ENCODE measurements at places on chromosomes 2 and 18.

DNA sequence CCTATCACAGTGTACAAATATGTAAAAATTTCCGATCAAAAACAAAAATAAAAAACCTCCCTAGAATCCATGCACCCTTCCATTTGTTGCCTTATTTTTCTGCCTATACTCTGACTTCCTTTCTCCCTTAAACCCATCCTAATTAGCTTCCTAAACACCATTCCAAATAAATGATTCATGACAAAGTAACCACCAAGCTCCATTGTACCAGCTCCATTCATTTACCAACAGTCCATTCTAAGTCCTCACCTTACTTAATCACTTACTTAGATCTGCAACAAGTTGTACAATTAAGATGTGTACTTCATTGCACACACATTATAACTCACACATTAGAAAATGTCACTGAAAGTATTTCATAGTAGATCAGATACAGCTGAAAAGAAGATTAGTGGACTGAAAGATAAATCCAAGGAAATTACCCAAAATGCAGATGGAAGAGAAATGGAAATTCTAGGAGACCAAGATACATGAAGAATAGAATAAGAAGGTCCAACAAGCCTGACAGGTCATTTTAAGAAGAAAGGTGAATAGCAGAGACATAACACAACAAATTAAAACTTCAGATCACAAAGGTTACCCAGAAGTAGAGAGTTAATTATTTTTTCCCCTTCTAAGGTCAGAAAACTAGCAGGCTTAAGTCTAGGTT is 154.6 kb downstream of the DYM start:
- DNase-seq: no peak

DNA sequence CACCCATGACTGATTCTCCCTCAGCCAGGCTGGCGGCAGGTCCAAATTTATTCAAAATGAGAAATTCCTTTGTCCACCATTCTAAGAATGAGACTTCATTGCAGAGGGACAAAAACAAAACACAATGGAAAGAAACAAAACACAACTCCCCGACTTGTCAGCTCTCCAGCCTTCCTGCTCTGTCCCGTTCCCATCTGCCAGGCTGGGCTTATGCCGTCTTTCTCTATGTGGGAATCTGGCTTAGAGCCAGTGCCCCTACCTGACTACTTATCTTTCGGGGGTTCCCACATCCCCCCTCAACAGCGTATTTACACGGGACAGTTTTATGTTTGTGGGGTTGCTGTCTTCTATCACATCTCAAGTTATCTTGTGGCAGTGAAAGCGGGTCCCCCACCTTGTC is 13.8 kb downstream of the CELF4 start:
- no peak for DNase-seq

DNA sequence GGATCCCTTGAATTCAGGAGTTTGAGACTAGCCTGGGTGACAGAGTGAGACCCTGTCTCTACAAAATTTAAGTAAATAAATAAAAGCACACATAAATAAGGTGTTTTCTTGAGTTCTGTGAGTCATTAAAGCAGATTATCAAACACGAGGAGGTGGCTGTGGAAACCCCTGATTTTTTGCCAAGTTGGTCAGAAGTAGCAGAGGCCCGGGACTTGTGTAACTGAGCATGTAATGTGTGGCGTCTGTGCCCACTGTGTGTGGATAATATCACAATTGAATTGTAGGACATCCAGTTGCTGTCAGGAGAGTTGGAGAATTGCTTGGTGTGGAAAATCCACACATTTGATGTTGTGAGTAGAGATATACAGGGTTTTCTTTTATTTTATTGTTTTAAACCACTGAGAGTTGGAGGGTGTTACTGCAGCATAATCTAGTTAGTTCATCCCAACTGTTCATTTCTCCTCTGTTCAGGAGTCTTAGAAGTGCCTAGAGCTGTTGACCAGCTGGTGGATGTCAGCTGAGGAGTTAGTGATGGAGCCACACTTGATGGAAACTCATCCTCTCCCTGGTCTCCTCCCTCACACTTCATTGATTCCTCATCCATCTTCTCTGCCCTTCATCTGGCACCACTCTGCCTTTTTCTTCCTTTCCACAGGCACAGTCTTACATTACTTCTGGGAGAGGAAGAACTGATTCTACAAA is 45.9 kb upstream of the RHOB start:
- DNase-seq: no peak

DNA sequence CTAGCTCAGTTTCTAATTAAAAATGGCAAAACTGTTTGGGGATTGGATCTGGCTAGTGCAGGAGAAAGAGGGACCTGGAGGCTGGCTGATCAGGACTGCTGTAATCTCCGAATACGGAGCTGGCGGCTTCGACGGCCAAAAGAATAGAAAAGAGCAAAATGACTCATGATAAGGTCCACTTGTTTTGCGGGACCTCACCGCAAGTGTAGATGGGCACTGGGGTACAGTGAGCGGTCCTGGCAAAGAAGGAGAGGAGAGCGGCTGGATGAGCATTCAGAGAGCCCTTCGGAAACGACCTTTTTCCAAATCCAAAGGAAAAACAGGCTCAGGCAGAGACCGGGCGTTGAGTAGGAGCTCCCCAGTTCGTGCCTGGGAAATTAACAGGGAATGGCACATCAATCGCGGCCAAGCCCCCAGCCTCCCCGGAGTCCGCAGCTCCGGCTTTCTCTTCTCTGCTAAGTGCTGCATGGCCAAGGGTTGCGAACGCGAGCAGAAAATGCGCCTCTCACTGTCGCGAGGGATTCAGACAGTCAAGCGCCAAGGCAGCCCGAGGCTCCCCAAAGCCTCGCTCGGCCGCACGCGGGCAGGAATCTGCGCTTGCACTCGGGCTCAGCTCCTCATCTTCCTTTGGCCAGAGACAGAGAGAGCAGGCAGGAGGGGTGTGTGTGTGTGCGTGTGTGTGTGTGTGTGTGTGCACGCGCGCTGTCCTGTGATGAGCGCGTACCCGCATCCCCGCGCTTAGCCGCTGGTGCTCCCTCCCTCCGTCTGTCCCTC is 1.8 kb downstream of the DCC start:
- no peak for DNase-seq

GRCh38 chr2:25215232-25215631 is 46.9 kb upstream of the POMC start:
- no peak for DNase-seq

- no peak for DNase-seq
Measured at GRCh38 chr2:109188496-109188890, 59.5 kb downstream of the SH3RF3 start.

DNA sequence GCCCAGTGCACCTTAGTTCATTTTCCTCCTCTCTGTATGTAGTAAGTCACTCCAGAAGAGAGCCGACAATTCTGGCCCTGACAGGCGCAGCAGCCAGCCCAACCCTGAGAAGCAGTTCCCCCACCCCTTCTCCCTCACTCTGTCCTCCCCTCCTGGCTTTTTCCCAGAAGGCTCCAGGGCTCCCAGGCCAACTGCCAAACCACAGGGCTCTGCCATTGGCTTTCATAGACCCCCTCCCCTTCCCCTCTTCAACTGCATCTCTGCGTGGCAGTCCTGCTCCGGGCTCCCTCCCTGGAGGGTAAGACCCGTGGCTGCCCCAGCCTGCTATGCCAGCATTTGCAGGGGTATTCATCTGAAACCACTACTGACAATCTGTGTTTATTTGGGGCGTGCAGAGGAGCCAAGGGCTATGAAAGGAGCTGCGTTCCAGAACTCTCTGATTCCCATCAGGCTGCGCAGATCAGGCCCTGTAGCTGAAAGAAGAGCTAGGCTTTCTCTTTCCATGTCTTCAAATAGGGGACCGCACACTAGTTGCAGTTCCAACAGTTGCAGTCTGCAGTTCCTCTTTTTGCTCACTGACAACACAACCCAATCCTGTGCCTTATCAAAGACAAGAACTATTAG is 388.6 kb upstream of the TNP1 start:
- DNase-seq: no peak

DNA sequence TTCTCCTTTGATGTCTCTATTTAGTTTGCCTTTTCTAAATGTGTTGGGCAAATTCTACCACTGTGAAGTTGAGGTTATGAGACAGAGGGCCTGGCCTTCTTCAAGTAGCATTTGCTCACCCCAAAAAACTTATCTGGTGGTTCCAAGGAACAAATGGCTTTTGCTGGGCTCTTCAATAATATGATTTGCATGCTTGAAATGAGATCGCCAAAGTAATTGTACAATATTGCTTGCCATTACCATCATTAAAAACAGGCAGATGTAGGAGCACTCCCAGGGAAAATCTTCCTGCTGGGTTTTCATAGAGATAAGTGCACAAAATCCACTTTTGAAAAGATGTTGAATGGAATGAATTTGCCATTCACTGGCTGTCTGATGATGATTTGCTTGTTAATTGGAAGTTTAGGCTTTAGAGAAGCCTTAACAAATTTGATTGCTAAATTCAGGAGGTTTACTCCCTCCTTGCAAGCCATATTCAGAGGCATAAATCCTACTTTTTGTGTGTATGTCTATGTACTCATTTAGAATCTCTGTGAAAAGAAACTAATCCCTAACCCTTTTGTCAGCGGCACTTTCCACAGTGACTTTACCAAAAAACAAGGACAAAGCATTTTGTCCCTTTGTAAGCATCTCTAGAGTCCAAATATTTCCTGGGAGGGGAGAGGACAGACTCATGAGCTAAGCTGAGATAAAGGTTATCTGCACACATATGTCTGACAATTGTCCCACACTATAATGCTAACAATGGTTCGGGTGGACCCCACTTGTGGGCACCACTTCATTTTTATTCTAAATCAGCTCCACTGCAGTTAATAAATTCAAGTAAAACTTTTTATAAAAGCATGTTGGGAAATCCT is 240.8 kb upstream of the PIK3C3 start:
- no peak for DNase-seq

DNA sequence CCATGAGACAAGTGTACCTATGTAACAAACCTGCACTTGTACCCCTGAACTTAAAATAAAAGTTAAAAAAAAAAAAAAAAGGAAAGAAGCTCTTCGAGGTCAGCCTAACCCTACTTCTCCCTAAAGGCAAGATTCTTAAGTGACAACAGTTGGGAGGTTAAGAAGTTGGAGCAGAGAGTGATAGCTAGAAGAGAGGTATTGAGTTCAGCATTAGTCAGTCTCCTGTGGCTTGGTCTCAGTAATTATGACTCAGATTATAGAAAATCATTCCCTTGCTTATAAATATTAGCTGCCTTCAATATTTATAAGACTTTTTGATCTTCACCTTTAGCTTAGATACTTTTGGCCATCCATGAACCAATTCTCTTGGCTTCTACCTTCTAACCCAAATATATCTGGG is 926.8 kb upstream of the SLC39A10 start:
- no peak for DNase-seq

- DNase-seq: no peak
Measured at GRCh38 chr2:195663007-195663406, 6.0 kb downstream of the SLC39A10 start.

DNA sequence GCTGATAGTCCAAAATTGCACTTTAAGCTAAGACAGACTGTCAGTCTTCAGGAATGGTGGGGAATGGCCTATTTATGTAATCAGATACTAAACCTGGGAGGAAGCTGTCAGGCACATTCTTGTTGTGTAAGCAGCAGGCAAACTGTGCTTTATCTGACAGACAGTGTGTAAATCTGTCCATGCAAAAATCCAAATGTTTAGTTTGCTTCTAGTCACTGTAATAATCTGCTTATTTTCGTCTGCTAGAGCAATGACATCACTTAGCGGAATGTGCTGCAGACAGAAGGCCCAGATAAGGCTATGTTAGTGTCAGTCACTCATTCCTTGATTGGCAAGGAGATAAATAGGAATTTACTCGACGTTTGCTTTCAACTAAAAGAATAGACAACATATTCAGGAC is 263.5 kb downstream of the ZNF407 start:
- no peak for DNase-seq

DNA sequence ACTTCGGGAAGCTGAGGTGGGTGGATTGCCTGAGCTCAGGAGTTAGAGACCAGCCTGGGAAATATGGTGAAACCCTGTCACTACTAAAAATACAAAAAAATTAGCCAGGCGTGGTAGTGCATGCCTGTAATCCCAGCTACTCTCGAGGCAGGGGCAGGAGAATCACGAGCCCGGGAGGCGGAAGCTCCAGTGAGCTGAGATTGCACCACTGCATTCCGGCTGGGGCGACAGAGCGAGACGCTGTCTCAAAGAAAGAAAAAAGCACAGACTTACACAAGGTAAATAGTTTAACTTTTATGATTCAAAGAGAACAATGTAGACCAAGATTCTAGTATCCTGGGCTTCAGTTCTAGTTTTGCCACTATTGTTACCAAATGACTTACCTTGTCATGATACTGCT is 37.4 kb downstream of the NCKAP1 start:
- DNase-seq: no peak

DNA sequence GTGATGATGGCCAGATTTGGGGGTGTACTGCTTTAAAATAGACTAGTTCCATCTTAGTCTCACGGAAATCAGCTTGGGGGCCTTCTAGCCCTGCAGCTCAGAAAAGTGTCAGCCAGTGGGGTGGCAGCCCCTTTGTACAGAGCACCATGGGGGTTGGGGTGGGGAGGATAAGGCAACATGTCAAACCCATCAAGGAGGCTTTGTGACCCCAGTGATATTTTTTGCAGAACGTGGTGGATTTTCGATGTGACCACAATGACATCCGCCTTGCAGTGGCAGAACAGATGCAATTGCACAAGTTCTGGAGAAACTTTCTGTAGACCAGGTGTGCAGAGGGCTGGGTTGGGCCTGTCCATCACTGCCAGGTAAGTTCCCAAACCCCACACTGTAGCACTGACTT is 3.0 kb upstream of the CD8A start:
- no peak for DNase-seq

GRCh38 chr2:231661422-231662027 is 46.8 kb upstream of the PTMA start:
- DNase-seq: no peak

DNA sequence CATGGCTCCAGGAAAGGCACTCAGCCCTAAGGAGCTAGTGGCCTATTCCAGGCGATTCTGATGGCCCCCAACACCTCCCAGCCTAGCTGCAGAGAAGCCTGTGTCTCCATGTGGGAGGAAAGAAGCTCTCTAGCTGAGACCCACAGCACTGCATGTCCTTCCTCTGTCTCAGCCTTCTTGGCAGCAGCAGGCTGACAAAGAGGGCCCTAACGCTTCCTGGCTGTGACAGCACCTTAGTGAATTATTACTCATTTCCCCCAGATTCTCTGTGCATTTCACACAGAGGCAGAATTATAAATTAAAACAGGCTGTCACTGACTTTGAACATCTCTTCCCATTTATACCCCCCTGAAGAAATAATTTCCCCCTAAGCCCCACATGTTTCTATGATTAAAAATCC is 206.8 kb downstream of the CLIP4 start:
- DNase-seq: peak; percentile 25

- DNase-seq: no peak
Measured at GRCh38 chr2:7030810-7031209, 113.6 kb downstream of the RNF144A start.

GRCh38 chr2:218444692-218445357 is 25.9 kb downstream of the VIL1 start:
- DNase-seq: no peak

GRCh38 chr2:104758199-104758620 is 95.7 kb upstream of the POU3F3 start:
- DNase-seq: no peak
